Transverse colon (tissue), 4 donors: ENCODE measurements at places on chromosomes 6 and 20. TPM values are rescaled to one million over a fixed set of nuclear protein-coding genes. Genes with fewer than 3 reads are reported as not detected.

Gene SAYSD1
- total RNA-seq = 2.2 TPM

DNA sequence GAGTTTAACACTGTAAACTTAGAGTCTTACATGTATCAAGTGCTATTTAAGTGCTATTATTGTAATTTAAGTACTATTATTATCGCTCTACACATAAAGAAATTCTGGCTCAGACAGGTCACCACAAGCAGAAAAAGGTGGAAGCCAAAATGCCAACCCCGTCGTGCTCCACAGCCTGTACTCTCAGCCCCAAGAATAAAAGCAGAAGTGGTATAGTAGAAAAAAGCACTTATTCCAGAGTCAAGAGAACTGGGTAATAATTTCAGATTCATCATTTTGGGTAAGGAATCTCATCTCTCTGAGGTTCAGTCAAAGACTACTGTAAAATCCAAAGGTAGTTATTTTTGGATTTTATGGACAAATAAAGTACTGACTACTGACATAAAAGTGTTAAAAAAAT is 943 bp downstream of the ZUP1 start:
- no peak for DNase-seq

GRCh38 chr20:40331807-40332560 is 357.1 kb downstream of the MAFB start:
- DNase-seq = peak; percentile 19

Gene LTA
- total RNA-seq = not detected

Gene IL17F
- total RNA-seq = not detected

Gene EEF1A2
- 5.0 TPM for total RNA-seq

- no peak for DNase-seq
Observed at GRCh38 chr6:29663300-29664042, 6.6 kb downstream of the MOG start.
